Breast epithelium (tissue), 4 donors: ENCODE measurements at places on chromosomes 11 and 22. TPM values are rescaled to one million over a fixed set of nuclear protein-coding genes. Genes with fewer than 3 reads are reported as not detected.

Gene ST3GAL4
- 32.8 TPM for total RNA-seq

Gene ANKK1
- total RNA-seq, result 1.4 TPM

DNA sequence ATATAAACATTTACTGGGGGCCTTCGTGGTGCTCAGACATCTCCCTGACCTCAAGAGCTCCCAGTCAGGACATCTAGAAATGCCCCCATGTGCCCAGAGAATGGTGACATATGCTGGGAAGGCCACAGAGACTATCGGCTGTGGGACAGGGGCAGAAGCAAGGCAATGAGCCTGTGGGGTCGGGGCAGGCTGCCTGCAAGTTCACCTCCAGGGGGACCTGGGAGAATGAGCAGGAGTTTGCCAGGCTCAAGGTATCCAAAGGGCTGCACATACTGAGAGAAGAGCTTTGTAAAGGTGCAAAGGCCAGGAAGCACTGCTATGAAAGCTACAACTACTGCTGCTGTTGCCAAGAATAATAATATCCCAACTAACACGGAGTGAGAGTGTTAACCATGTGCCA is 233.9 kb downstream of the TENM4 start:
- H3K27ac ChIP-seq, result no peak overlapping the region
- H3K4me3 ChIP-seq, result no peak overlapping the region
- H3K36me3 ChIP-seq, result no peaks in the 10 kb centered on the region
- no peaks in the 10 kb centered on the region for H3K4me1 ChIP-seq
- DNase-seq, result no peak

DNA sequence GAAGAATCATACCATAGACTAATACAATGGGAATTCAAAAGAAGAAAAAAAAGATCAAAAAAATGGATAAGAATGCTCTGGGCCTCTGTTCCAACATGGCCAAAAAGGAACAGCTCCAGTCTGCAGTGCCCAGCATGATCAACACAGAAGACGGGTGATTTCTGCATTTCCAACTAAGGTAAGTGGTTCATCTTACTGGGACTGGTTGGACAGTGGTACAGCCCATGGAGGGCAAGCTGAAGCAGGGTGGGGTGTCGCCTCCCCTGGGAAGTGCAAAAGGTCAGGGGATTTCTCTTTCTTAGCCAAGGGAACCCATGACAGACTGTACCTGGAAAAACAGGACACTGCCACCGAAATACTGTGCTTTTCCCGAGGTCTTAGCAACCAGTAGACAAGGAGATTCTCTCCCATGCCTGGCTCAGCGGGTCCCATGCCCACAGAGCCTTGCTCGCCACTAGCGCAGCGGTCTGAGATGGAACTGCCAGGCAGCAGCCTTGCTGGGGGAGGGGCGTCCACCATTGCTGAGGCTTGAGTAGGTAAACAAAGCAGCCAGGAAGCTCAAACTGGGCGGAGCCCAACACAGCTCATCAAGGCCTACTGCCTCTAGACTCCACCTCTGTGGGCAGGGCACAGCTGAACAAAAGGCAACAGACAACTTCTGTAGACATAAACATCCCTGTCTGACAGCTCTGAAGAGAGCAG is 428.4 kb downstream of the MN1 start:
- no peaks in the 10 kb centered on the region for H3K4me1 ChIP-seq
- peaks cover 4% of the 10 kb centered on the region for H3K27me3 ChIP-seq

GRCh38 chr22:49010901-49011300 is 816.8 kb downstream of the BRD1 start:
- H3K36me3 ChIP-seq, result no peaks in the 10 kb centered on the region
- no peak overlapping the region for H3K27ac ChIP-seq
- no peaks in the 10 kb centered on the region for H3K4me1 ChIP-seq
